ENCODE measurements at places on chromosomes 1 and 21. TPM values are rescaled to one million over a fixed set of nuclear protein-coding genes. Genes with fewer than 3 reads are reported as not detected.

GRCh38 chr1:15353839-15354579, 55.7 kb upstream of the EFHD2 start:
- DNase-seq, result no peak

GRCh38 chr1:181452746-181453145, 30.6 kb upstream of the CACNA1E start:
- DNase-seq, result no peak

Gene GNAI3
- total RNA-seq, result 10.5 TPM

Gene PTGER3
- 0.48 TPM for total RNA-seq

Gene CRP
- total RNA-seq, result not detected

- DNase-seq, result peak; percentile 27
Measured at GRCh38 chr1:64878931-64879611, 87.3 kb downstream of the JAK1 start.

Data from HFFc6 (cell line).